Fibroblast of skin of scalp (primary cell): ENCODE measurements at places on chromosomes 16 and 17.
A peak's percentile ranks its signal among the peaks of the same experiment; 100 is the strongest.

GRCh38 chr17:42112552-42113176 lies at the start of gene DHX58:
DHX58 (minus strand) TSS chr17:42112714; CDS start chr17:42111892, 822 bp downstream.
- peak; percentile 82 for DNase-seq

DNA sequence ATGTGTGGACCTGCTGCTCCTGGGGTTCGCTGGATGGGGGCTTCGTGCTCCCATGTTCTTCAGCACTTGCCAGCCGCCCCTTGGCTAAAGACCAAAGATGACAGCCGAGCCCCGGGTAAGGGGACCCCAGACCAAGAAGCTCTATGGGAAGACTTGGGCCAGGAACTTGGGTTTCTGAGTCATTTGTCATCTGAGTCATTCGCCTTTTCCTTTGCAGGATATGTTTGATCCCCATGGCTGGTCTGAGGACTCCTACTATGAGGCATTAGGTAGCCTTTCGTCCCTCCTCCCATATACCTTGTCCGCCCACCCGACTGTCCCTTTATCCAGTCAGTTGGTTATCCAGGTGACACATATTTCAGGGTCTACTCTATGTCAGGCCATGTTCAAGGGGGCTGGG lies 17.7 kb upstream of the ITGB4 start:
- DNase-seq = no peak

GRCh38 chr17:49074851-49075540 lies 57.6 kb upstream of the B4GALNT2 start:
- peak; percentile 18 for DNase-seq

- DNase-seq = no peak
Measured at GRCh38 chr17:56933151-56933745, 19.4 kb upstream of the TRIM25 start.

GRCh38 chr17:7929158-7930023 lies at the start of gene KCNAB3:
KCNAB3 (minus strand) TSS chr17:7929856; CDS start chr17:7929435, 421 bp downstream.
- DNase-seq = peak; percentile 79

GRCh38 chr17:48527547-48527932 lies 3.3 kb downstream of the HOXB1 start:
- DNase-seq = no peak
